Pericardium fibroblast (primary cell): ENCODE measurements at places on chromosomes 16 and 17. TPM values are rescaled to one million over a fixed set of nuclear protein-coding genes. Genes with fewer than 3 reads are reported as not detected.

NPIPB9 gene
- not detected in 2 replicates for total RNA-seq

KRTAP4-9 gene
- not detected in 2 replicates for total RNA-seq

LITAFD gene
- not detected in 2 replicates for total RNA-seq

PRSS53 gene
- total RNA-seq: 0.58 and 1.2 TPM in 2 replicates
